Left lung (tissue), 14 donors: ENCODE measurements at places on chromosomes 16 and 17. TPM values are rescaled to one million over a fixed set of nuclear protein-coding genes. Genes with fewer than 3 reads are reported as not detected.

Gene KRT15
- 27.8 TPM for total RNA-seq

Gene IGF2BP1
- total RNA-seq: 0.23 TPM

Gene CFDP1
- 43.4 TPM for total RNA-seq

Gene NBR1
- 78.2 TPM for total RNA-seq

Gene GRAPL
- total RNA-seq: 4.8 TPM

Gene ELMO3
- 21.2 TPM for total RNA-seq

Gene FUS
- 259 TPM for total RNA-seq

Gene SULT1A2
- 16.6 TPM for total RNA-seq

Gene NPIPB13
- 27.0 TPM for total RNA-seq

Gene MYADML2
- total RNA-seq: not detected

Gene OR2C1
- total RNA-seq: not detected

Gene KDM6B
- 37.6 TPM for total RNA-seq

Gene MED1
- total RNA-seq: 35.4 TPM

Gene SPIRE2
- 12.3 TPM for total RNA-seq

Gene TANGO6
- 17.6 TPM for total RNA-seq

Gene GAS2L2
- 1.6 TPM for total RNA-seq

Gene PRSS22
- 16.7 TPM for total RNA-seq

Gene SLC2A4
- 0.60 TPM for total RNA-seq

Gene PSMD11
- 67.4 TPM for total RNA-seq

Gene KRTAP4-4
- not detected for total RNA-seq

Gene CSF3
- total RNA-seq: 1.7 TPM

Gene RGS11
- total RNA-seq: 8.3 TPM

Gene AGRP
- total RNA-seq: 1.9 TPM

Gene ERAL1
- 30.0 TPM for total RNA-seq

Gene BICDL2
- total RNA-seq: 10.8 TPM

Gene ABCC12
- not detected for total RNA-seq

Gene CCL4L2
- total RNA-seq: 1.9 TPM

Gene CTRB1
- total RNA-seq: not detected

Gene ZPBP2
- total RNA-seq: not detected

Gene CACNA1G
- 4.3 TPM for total RNA-seq

Gene CFAP97D1
- not detected for total RNA-seq

Gene TBX2
- total RNA-seq: 119 TPM

Gene PPP1R1B
- 29.7 TPM for total RNA-seq

Gene EXOC7
- 114 TPM for total RNA-seq

Gene ACSM2A
- total RNA-seq: not detected

Gene PMP22
- total RNA-seq: 165 TPM

Gene TUBB3
- 17.4 TPM for total RNA-seq

Gene SCPEP1
- total RNA-seq: 117 TPM

Gene NOTUM
- 0.79 TPM for total RNA-seq

Gene DOC2A
- total RNA-seq: 2.7 TPM

Gene ITPRIPL2
- 67.6 TPM for total RNA-seq

Gene HOXB5
- total RNA-seq: 3.3 TPM

Gene KRTAP4-5
- total RNA-seq: not detected

Gene MRM1
- total RNA-seq: 6.4 TPM

Gene KRT33A
- not detected for total RNA-seq

Gene UBALD1
- total RNA-seq: 26.7 TPM

Gene CCDC144A
- 6.6 TPM for total RNA-seq

Gene EPX
- total RNA-seq: not detected

Gene OSGIN1
- 9.4 TPM for total RNA-seq

Gene GINS2
- 8.5 TPM for total RNA-seq

Gene NPIPB2
- 10.2 TPM for total RNA-seq

Gene BFAR
- 74.3 TPM for total RNA-seq

Gene HSD11B2
- 3.9 TPM for total RNA-seq

Gene AOC2
- 2.6 TPM for total RNA-seq

Gene CSH1
- total RNA-seq: not detected

Gene TEKT5
- total RNA-seq: not detected

Gene ALOX15B
- total RNA-seq: 52.5 TPM
